Tibial nerve (tissue), 4 donors: ENCODE measurements at places on chromosomes 2 and 18.

GRCh38 chr2:85531589-85531988 is 7.4 kb upstream of the MAT2A start:
- no peak for DNase-seq

GRCh38 chr2:231000211-231000904 is 4.4 kb downstream of the SPATA3 start:
- DNase-seq = no peak

- no peak for DNase-seq
Measured at GRCh38 chr18:50687491-50687890, 127.6 kb downstream of the MAPK4 start.

DNA sequence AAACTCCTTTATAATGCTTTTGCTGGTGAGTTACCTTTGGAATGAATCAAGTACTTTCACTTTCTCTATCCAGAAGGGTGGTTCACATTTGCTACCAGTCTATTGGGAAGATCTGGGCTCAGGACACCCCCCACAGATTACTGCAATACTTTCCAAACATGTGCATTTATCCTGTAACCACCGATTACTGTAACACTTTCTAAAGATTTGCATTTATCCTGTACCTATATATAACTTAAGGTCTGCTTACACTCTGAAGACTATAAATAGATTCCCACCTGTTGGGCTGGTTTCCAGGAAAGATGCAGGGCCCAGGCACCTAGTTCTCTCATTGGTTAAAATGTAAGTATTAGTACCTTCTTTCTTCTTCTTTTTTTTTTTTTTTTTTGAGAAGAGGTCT is 113.0 kb upstream of the NEDD4L start:
- no peak for DNase-seq

- DNase-seq = no peak
Measured at GRCh38 chr18:63314062-63314790, 5.3 kb downstream of the BCL2 start.

GRCh38 chr2:224060783-224061482 is 21.8 kb upstream of the SERPINE2 start:
- no peak for DNase-seq

DNA sequence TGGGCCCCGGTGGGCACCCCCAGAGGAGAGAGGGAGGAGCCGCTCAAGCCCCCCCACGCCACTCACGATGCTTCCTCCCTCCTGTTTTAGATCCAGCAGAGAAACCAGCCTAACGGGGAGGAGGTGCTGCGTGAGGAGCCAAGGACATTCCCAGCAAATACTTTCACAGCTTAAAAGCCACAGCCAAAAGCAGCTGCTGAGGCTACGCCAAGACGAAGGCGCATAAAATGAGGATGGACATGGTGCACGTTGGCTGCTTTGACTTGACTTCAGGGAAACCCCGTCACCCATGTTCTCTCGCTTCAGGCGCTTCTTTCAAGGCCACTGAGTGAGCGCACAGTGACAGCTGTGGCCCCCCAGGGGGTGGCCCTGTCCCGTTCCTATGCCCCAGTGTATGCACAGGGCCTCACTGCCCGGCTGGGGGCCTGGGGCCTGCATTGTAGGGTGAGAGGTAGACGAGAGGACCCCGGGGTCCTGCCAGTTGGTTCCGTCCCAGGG is 72.1 kb upstream of the PXDN start:
- no peak for DNase-seq

DNA sequence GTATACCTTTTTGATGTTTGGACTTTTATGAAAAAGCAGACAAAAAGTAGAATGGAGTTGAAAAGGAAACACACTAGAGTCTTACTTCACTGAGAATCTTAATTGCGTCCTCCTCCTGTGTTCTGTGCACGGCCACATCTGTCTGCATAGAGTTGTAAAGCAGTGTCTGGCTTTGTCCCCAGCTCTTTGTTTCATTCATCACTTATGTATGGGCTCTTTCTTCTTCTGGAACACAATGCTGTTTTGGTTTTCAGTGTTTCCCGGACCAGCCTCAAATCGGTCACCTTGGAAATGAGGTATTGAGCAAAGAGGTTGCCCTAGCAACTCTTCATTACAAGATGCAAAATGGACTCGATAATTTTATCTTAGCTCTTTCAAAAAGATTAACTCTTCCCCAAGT is 104.3 kb upstream of the CNGA3 start:
- no peak for DNase-seq

GRCh38 chr2:197054437-197054836 is 127.9 kb upstream of the PGAP1 start:
- no peak for DNase-seq

DNA sequence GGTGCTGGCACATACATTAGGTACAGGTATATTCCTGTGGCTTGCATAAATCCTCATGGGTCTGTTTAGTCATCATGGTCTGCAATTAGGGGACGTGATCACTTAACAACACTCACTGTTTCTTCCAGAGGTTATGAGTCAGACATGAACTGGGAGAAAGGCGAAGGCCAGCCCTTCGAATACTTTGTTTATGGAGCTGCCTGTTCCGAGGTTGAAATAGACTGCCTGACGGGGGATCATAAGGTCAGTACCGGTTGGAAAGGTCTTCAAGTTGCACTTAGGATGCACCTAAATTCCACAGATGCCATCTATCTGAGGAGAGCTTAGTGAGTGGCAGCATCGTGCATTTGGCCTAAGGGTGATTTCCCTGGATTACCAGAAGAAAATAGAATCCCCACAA is 76.9 kb downstream of the AOX1 start:
- no peak for DNase-seq

DNA sequence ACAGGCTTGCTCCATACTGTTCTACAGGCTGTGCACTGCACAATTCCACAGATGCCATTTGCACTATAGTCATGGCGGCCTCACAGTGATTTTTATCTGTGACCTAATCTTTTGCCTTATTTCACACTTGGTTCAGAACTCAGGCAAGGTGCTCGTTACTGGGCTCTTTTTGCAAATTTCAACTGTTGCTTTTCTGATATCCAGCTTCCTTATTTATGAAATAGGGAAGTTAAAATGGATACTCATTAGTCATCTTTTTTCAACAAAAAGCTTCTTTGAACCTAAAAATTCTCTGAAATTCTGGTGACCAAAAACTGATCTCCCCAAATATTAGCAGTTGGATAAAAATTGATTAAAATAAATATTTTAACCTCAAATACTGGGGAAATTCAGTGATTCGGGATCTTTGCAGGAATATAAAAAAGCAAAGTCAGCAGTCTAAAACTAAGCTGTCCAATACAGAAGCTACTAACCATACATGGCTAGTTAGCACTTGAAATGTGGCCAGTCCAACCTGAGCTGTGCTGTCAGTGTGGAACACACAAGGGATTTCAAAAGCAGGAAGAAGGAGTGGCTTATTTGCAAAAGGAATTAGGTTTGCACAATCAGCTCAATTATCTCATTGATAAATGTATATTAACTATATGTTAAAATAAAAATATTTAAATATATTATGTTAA is 134.4 kb downstream of the COL4A4 start:
- DNase-seq = no peak

DNA sequence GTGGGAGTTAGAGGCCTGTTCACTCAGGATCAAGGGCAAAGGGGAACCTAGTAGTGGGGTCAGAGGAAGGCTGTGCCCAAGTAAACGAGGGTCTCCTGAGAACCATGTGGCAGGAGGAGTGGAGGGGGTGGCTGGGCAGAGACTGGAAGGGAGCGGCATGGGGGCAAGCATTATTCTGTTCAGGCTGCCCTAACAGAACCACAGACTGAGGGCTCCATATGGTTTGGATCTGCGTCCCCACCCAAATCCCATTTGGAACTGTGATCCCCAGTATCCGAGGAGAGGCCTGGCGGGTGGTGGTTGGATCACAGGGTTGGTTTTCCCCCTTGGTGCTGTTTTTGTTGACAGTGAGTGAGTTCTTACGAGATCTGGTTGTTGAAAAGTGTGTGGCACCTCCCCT is 287.0 kb downstream of the PHLPP1 start:
- DNase-seq = no peak
